ENCODE measurements at places on chromosomes 6 and 20.

GRCh38 chr6:37582306-37582705 lies 82.6 kb upstream of the CCDC167 start:
- no peak for DNase-seq

DNA sequence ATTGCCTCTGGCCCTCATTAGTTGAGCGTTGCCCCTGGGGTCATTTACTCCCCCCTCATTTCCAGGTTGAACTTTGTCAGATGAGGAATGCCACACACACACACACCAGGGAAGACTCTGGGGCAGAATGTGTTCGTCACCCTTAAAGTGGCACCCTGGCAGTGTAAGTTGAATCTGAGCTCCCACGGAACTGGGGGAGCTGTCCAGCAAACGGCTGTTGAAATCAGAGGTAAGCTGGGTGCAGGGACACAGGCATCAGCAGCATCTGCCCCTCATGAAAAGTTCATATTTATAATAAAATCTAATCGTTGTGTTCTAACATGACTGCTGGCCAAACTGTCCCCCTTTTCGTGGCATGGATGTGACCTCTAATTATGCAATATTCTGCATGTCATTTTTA lies 4.3 kb upstream of the MC3R start:
- DNase-seq = no peak

DNA sequence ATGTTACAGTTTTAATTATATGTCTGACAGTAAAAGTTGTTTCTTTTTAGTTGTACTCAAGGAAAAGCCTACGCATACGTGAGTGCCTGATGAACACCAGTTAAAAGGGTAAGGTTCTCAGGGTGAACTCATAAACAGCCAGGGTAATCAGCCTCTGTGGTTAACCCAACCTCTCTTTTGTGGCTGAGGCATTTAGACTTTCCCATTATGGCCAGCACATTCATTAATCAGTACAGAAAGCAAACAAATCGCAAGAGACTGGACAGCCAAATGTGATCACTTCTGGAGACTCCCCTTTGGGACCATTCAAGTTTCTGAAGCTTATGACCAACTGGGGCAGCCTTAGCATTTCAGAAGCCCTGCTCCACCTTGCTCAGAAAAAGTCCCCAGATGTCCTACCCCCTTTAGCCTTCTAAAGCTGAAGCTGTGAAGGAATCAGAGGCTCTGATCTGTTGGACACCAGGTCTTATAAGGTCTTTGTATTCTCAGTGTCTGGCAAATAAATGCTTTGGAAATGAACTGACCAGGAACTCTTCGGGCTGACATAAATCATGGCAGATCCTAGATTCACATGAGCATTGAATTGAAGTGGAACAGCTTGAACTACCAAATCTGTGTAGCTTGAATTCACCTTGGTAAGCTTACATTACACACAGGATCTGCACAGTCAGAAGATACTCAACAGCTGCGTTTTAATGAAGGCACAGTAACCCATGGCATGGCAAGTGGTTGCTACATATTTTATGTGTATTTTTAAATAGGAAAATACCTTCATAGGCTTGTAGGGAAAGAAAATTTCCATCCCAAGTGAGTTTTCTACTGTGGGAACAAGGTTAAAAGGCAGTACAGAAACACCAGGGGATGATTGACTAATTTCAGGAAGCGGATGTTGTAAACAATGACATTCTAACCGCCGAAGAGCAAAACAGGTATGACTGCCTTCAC lies 18.7 kb downstream of the IL20RA start:
- DNase-seq = no peak

DNA sequence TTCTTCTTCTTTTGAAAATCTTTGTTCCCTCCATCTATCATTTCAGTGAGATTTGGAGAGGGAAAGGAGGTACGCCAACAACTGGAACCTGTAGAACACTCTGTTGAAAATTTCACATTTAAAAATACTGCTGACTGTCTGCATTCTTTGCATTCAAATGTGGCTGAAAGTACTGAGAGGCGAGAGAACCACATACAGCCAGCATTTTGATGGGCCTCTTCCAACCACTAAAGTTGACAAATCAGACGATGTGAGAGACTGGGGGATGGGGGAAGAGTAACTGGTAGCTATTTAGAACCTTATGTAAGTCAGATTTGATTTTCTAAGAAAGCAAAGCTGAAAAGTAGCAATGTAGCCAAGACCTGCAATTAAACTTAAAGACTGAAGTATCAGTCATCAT lies 77.5 kb downstream of the FKBP5 start:
- DNase-seq = no peak

DNA sequence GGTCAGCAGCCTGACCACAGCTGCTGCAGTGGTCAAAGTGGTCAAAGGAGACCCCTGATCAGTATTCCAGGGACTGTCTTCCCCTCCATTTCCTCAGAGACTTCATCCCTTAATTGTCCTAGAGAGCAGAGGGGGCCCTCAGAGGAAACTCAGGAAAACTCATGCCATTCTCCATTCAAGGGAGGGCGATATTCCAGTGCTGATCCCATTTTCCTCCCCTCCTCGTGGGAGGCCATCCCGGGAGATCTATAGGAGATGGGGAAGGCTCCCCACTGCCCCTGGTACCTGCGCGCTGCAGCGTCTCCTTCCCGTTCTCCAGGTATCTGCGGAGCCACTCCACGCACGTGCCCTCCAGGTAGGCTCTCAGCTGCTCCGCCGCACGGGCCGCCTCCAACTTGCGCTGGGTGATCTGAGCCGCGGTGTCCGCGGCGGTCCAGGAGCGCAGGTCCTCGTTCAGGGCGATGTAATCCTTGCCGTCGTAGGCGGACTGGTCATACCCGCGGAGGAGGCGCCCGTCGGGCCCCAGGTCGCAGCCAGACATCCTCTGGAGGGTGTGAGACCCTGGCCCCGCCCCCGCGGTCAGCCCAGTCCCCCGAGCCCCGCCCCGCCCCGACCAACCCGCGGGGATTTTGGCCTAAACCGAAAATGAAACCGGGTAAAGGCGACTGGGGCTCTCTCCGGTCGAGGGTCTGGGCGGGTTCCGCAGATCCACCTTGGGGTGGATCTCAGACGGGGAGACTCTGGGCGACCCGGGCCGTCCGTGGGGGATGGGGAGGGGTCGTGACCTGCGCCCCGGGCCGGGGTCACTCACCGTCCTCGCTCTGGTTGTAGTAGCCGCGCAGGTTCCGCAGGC lies 878 bp downstream of the HLA-C start:
- no peak for DNase-seq

DNA sequence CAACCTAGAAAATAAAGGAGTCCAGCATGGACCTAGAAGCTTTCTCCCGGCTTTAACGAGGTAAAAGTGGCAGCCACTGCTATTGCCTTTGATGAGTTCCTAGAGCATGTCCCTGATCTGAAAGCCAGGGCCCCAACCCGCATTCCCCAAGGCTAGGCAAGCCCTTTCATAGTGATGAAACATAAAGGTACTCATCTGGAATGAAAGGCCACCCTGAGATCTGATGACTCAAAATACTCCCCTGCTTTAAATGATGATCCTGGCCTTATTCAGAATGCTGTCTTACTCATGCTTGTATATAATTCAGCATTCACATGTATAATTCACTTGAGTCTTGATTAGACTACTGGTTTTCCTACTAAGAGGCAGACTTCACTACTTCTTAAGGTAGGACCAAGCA lies 21.3 kb downstream of the TTPAL start:
- DNase-seq = no peak

DNA sequence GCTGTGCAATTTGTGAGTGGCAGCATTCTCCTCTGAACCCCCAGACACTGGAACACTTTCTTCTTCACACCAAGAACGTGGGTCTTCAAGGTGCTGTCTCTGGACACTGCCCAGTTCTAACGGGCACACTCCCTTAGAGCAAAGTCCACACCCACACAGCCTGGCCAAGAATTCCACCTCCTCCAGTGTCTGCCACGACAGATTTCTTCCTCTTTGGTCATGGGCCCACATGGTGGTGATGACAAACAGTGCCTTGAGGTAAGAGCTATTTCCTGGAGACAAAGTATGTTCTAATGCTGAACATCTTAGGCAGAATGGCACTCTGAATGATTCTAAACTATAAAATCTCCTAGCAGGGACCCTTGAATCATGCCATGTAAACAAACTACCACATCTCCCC lies 25.5 kb upstream of the SSTR4 start:
- DNase-seq = no peak

DNA sequence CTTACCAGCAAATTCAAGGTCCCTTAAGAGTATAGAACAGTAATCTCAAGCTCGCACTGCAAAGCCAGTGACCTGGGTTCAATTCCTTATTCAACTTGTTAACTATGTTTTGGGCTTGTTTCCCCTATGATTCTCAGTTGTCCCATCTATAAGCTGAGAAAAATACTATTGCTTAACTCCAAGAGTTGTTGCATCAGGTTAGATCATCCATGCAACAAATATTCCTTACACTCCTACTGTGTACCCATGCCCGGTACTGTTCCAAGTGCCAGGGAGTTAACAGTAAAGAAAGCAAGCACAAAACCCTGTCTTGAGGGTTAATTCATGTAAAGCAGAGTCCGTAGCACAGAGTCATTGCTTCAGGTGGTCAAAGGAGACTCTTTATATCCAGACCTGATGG lies 247.3 kb downstream of the MAFB start:
- no peak for DNase-seq

DNA sequence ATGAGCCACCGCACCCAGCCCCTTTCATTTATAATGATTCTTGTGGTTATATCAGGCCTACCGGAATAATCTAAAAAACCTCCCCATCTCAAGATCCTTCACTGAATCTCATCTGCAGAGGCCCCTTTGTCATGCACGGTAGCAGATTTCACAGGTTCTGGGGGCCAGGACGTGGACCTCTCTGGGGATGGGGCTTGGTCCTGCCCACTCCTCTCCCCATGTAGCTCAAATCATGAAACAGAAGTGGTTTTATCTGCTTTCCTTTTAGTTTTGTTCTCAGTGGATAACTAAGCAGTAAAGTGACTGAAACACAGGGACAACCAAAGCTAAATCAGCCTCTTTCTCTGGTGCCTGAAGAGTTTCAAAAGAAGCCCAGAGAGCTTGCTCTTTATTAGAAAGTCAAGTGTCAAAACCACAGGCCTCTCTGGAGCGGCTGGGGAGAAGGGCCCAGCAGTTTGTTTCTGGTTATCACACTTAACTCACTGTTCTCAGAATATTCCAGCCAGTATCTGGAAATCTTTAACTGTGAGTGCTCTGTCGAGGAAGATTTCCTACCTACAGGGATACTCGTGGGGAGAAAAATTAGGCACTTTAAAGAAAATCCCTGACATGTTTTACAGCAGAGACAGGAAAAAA lies 60.6 kb upstream of the FAM184A start:
- peak; percentile 12 for DNase-seq

- DNase-seq = no peak
Measured at GRCh38 chr6:13472976-13473767, 14.2 kb downstream of the GFOD1 start.

GRCh38 chr6:87274660-87275274 lies 47.6 kb upstream of the SMIM8 start:
- no peak for DNase-seq

DNA sequence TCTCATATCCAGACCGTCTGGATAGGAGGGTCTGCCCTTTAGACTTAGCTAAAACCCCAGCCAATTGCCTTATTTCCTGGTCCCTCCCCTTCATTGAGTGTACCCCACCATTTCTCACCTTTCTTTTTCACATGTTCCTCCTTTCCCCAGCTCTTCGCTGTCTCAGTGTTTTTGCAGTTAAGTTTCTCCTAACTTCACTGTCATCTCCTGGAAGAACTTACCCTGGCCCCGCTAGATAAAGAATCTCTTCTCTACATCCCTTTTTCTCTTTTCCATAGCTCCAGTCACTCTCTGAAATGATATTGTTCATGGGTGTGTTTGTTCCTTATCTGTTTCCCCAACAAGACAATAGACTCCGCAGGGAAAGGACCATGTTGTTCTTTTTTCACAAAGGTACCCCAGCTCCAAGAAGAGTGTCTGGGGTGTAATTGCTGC lies 208.8 kb downstream of the TSHZ2 start:
- DNase-seq = no peak

Data from retina (tissue), 1 donor.